ENCODE measurements at places on chromosomes 13 and 19. TPM values are rescaled to one million over a fixed set of nuclear protein-coding genes. Genes with fewer than 3 reads are reported as not detected.

The SCN1B gene
- total RNA-seq, result 4.8 TPM

The OR7D2 gene
- total RNA-seq, result not detected

The STARD13 gene
- total RNA-seq, result 36.1 TPM

The ANKLE1 gene
- total RNA-seq, result 0.83 TPM

The FAM216B gene
- total RNA-seq, result not detected

DNA sequence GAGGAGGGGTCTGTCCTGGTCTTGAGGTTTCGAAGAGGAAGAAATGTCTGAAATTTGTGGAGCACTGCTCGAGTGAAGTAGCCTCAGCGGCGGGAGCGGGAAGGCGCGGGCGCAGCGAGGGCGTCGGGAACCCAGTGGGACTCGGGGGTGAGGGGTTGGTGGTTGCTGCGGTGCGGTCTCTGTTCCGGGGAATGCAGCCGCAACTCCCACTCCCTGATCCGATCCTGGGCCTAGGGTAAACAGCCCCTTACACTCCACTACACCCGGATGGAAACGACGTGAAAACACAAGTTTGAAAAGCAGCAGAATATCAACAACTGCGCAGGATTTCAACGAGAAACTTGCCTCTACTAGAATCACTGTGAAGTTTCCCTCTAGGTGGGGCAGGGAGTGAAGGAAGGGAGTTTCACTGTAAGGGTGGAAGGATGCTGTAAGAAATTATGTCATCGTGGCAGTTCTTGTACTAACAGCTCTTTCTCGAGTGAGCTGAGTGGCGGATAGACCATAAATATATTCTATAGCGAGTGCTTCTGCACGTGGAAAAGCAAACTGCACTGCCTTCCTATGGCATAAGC lies 2.0 kb upstream of the KLF12 start:
- no peak for DNase-seq

- DNase-seq, result no peak
Measured at GRCh38 chr19:1527650-1528309, 3.9 kb downstream of the PLK5 start.

DNA sequence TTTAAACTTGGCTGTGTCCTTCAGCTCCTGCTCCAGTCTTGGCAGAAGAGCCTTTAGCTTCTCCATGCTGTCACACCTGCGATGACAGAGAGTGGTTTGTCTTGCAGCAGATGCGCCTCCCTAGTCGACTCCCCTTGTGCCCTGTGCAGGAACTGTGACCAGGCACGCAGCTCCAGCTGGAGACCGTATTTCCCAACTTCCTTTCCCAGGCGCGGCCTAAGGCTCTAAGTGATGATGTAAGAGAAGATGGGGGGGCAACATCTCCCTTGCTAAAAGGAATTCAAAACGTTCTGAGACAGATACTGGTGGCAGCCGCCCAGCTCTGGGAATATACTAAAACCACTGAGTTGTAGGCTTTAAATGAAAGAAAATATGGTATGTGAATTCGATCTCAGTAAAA lies 16.3 kb downstream of the DCUN1D2 start:
- no peak for DNase-seq

DNA sequence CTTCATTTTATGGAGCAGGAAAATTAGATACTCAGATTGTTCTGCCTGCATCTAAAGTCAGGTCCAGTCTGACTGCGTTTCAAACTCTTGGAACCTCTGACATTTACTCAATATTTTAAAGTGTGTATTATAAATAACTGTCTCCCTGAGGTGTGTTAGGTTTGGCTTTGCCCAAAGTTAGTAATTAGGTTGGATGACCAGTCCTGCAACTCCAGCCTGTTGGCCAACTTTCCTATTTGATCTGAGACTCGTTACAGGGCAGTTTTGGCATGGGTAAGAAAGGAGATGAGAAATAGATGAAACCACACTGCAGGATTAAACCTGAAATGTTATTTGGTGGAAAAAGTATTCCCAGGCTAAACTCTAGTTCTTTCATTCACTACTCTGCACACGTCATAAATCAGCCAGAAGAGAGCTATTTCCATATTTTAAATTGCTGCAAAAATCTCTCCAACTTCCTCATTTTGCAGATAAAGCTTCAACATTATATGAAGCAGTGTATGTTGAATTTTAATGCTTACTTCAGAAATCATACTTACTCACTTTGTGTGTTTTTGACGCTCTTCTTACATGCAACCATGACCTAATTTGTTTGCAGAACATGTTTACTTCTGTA lies 357.1 kb downstream of the DCT start:
- no peak for DNase-seq

DNA sequence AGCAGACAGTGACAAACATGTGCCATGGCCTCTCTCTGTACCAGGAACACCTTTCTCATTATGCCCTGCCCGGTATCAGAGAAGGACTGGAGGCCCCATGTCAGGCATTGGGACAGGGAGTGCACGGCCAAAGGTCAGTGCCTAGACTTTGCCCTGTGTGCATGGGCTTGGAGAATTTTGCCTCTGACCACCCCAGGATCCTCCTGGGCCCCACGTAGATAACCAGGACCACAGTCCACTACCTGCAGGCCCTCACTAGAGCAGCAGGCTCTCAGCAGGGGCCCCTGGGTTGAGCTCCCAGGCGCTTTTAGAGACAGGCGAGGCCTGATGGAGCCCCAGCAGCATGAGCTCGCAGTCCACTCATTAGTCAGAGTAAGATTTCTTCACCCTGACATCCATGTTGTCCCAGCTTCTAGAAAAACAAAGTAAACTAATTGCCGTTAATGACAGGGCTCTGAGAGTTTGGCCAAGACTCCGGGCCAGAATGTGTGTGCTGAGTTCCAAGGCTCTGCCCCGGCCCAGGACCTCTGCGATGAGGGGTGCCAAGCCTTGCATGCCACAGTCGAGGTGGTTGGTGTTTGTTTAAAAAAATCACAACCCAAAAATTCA lies 42.7 kb downstream of the CAPN12 start:
- peak; percentile 61 for DNase-seq

DNA sequence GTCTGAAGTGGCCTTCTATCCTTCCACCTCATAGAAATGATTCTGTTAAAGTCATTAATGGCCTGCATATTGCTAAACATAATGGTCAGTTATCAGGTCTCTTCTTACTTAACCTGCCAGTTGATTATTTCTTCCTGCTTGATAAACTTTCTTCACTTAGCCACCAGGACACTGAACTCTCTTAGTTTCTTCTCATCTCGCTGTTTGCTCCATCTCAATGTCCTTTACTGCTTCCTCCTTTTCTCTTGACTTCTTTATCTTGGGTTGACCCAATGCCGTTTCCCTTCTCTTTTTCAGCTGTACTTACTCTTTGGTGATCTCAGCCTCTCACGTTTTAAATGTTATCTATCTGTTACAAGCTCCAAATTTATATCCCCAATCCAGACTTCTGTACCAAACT lies 17.1 kb upstream of the CLC start:
- DNase-seq, result no peak

- no peak for DNase-seq
Measured at GRCh38 chr19:1065606-1066109, 1.3 kb upstream of the ARHGAP45 start.

- DNase-seq, result no peak
Measured at GRCh38 chr19:2371656-2372055, 11.6 kb downstream of the TMPRSS9 start.

DNA sequence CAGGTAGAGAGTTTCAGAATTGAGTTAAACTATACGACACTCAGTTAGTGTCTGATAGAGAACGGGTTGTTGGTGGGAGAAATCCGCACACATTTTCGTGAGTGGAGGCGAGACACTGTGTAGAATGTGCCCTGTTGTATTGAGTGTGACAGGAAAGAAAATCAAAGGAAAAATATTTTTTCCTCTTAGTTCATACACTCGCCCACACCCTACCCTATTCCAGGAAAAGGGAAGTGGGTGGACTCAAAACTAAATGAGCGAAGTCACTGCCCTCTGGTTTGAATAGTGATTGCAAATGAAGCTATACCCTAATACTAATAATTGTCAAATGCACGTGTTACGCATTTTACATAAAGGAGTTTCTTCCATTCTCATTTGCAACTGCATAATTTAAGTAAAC lies 2.0 kb downstream of the ZNF347 start:
- DNase-seq, result no peak

DNA sequence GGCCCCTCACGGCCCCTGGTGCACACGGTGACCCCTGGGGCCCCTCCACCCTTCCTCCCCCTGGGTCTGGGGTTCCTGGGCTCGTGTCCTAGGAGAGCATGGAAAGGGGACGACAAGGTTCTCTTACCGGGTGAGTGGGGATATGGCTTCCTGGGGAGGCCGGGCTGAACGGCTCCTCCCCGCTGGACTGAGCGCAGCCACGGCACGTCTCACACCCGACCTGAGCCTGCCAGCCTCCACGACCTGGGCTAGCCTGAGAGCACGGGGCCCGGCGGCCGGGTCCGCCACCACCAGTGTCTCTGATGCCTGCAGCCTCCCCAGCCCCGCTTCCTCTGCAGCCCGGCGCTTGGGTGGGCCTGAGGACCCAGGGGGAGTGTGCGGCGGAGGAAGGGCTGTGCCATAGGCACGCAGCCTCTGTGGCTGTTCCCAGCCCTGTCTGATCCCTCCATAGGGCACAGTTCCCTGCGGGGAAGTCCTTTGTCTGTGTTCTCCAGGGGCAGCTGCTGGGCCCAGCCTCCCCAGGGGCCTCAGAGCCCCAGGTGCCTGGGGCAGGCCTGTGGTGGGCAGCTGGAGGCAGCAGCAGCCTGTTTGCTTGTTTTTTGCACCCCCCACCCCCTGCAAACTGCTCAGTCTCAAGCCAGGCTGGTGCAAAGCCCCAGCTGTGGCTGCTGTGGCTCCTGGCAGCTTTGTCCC lies 15.0 kb downstream of the PLIN4 start:
- DNase-seq, result no peak

- DNase-seq, result no peak
Measured at GRCh38 chr13:108483981-108484380, 145.4 kb upstream of the MYO16 start.

DNA sequence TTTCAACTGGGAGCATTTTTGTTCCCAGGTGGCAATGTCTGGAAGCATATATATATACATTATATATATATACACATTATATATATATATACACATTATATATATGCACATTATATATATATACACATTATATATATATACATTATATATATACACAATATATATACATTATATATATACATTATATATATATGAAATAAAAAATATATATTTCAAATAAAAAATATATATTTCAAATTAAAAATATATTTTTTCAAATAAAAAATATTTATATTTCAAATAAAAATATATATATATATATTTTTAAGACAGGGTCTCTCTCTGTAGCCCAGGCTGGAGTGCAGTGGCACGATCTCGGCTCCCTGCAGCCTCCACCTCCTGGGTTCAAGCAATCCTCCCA lies 61.5 kb downstream of the ADGRE1 start:
- DNase-seq, result no peak

DNA sequence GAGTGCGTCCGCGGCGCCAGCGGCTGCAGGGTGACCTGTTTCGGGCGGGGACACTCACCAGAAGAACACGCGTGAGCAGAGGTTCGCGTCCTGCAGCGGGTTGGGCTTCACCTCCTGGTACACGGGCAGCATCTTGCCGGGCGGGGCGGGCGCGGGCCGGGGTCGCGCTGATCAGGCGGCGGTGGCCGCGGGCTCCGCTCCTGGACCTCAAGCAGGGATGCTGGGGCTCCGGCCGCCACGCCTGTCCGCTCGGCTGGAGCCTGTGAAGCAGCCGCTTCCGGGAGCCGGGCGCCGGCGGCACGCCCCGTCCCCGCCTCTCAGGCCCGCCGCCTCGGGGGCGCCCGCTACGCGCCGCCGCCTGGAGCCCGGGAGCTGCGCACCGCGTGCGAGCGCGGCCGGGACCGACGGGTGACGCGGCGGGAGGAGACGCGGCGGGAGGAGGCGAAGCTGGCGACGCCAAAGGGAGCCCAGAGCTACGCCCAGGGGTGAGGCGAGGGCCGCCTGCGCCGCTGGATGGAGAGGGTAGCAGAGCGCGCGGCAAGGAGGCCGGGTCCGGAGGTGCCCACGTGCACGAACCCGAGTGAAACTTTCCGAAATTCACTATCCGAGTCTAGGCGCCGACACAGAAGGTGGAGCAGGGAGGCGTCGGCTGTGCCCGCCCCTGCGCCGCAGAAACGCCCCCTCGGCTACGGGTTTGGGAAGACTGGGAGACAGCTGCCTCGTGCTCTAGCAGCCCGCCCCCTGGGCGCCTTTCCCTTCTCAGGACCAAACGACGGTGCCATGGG lies at the start of gene ABCC4:
Gene ABCC4 (minus strand): TSS at position 269 of the 785 bp plus-strand sequence. CDS start 137 bp downstream, at position 132.
- peak; percentile 71 for DNase-seq

GRCh38 chr13:99973163-99973807 lies 1.7 kb upstream of the ZIC5 start:
- no peak for DNase-seq

- no peak for DNase-seq
Measured at GRCh38 chr19:43895727-43896308, 39.3 kb downstream of the ZNF45 start.

GRCh38 chr13:79481685-79482052 lies 714 bp downstream of the NDFIP2 start:
- DNase-seq, result no peak

- no peak for DNase-seq
Measured at GRCh38 chr13:76942363-76942762, 5.9 kb upstream of the ACOD1 start.

Data from mucosa of gallbladder (tissue), 1 donor.